ENCODE measurements at places on chromosomes 16 and 17.

GRCh38 chr16:48330841-48331192 lies 54.4 kb downstream of the SIAH1 start:
- no peaks in the 10 kb centered on the region for H3K27me3 ChIP-seq
- no peak overlapping the region for H3K4me3 ChIP-seq
- peaks cover 20% of the 10 kb centered on the region for H3K36me3 ChIP-seq
- H3K27ac ChIP-seq, result no peak overlapping the region

DNA sequence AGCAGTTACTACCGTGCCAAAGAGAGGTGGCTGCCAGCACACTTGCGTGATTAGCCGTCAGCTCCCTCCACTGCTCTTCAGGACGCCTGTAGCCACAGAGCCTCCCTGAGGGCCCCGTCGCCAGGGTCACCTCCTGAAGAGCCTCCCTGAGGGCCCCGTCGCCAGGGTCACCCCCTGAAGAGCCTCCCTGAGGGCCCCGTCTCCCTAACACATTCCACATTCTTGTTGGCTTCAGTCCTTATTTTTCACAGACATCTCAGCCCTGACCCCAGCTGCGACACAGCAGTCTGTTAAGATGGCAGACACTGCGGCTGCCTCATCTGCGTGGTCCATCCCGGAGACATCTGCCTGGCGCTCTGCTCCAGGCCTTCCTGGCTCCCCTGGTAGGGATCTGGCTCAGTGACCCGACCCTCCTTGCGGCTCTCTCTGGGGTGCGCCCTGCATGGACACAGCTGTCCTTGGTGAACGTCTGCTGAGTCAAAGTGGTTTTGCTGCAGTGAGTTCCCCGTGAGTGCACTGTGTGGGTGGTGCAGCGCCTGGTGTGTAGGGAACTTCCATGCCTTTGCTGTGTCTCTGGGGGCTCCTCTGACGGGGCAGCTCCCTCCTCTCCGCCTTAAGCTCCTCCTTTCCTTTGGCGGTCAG lies 11.4 kb downstream of the ACSF3 start:
- no peak overlapping the region for H3K27ac ChIP-seq
- H3K4me3 ChIP-seq, result no peak overlapping the region
- no peak for DNase-seq
- H3K27me3 ChIP-seq, result no peaks in the 10 kb centered on the region
- peaks cover 73% of the 10 kb centered on the region for H3K36me3 ChIP-seq

DNA sequence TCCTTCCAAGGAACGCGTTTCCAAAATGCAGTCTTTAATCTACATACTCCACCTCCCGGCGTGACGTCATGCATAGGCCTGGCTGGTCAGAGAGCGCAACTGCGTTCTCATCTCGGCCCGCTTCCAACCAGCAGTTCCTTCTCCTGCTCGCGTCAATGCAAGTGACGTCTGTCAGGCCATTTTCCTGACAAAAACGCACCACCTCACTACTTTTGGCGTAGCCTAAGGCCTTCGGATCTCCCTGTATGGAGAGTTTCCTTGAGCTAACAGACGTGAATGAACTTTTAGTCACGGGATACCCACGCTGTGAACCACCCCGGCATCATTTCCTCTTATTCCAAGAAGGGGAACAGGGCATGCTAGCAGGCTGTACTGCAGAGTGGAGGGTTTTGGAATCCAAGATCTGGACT lies 25.0 kb downstream of the TEX14 start:
- no peak overlapping the region for H3K27ac ChIP-seq
- H3K36me3 ChIP-seq, result no peaks in the 10 kb centered on the region
- DNase-seq, result peak; percentile 61
- H3K27me3 ChIP-seq, result no peaks in the 10 kb centered on the region
- peak overlapping the region; percentile 45 for H3K4me3 ChIP-seq

DNA sequence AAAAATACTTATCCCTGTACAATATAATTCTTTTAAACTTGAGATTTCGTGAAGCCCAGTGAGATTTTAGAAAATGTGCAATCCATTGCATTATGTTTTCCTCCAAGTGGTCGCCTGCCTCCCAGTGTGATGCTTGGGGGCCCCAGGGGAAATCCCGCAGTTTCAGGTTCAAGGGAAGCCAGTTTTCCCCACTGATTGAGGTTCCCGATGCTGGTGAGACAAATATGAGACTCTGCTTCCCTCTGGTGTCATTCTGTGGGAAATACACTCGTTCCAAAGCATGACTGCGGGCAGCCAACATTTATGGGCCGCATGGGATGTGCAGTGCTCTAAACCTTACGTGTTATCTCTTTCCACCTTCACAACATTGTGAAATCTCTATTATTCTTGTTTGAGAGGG lies 200.8 kb downstream of the PRKCB start:
- H3K4me3 ChIP-seq, result no peak overlapping the region
- H3K4me1 ChIP-seq, result no peaks in the 10 kb centered on the region
- H3K27ac ChIP-seq, result no peak overlapping the region
- H3K36me3 ChIP-seq, result no peaks in the 10 kb centered on the region

GRCh38 chr16:67862623-67863583 lies 9.9 kb upstream of the EDC4 start:
- H3K27me3 ChIP-seq, result no peaks in the 10 kb centered on the region
- H3K36me3 ChIP-seq, result peaks cover 30% of the 10 kb centered on the region
- peak; percentile 88 for DNase-seq
- peaks cover 45% of the 10 kb centered on the region for H3K4me1 ChIP-seq
- H3K4me3 ChIP-seq, result no peak overlapping the region

DNA sequence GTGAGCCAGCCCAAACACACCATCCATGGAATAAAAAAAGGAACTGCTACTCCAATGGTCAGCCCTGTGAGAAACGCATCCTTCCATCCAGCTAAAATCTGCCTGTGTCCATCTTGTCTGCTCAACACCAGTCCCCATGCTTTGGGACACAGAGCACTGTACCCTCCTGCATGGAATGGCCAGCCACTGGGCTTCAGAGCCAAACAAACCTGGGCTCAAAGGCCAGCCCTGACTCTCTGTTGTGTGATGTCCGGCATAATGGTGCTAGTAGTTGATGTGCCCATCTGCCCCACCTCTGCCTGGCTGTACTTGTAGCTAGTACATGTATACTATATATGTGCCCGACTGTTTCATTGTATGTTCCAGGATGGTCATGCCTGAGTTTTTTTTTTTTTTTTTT lies 77.6 kb upstream of the AMZ2 start:
- H3K4me1 ChIP-seq, result no peaks in the 10 kb centered on the region
- no peak overlapping the region for H3K4me3 ChIP-seq
- DNase-seq, result no peak
- H3K36me3 ChIP-seq, result no peaks in the 10 kb centered on the region
- H3K27me3 ChIP-seq, result no peaks in the 10 kb centered on the region
- H3K27ac ChIP-seq, result no peak overlapping the region

- H3K36me3 ChIP-seq, result no peaks in the 10 kb centered on the region
- no peak overlapping the region for H3K4me3 ChIP-seq
- DNase-seq, result no peak
- H3K27ac ChIP-seq, result no peak overlapping the region
- H3K4me1 ChIP-seq, result peaks cover 6% of the 10 kb centered on the region
- no peaks in the 10 kb centered on the region for H3K27me3 ChIP-seq
Measured at GRCh38 chr17:278676-279059, 73.9 kb downstream of the RPH3AL start.

- H3K4me1 ChIP-seq, result peaks cover 33% of the 10 kb centered on the region
- H3K27me3 ChIP-seq, result no peaks in the 10 kb centered on the region
- DNase-seq, result peak; percentile 17
- H3K27ac ChIP-seq, result no peak overlapping the region
- H3K36me3 ChIP-seq, result peaks cover 91% of the 10 kb centered on the region
Measured at GRCh38 chr17:78122216-78122930, 6.2 kb downstream of the TMC6 start.

- no peaks in the 10 kb centered on the region for H3K36me3 ChIP-seq
- H3K4me3 ChIP-seq, result no peak overlapping the region
- no peak overlapping the region for H3K27ac ChIP-seq
Measured at GRCh38 chr16:87308826-87309225, 8.4 kb downstream of the C16orf95 start.

DNA sequence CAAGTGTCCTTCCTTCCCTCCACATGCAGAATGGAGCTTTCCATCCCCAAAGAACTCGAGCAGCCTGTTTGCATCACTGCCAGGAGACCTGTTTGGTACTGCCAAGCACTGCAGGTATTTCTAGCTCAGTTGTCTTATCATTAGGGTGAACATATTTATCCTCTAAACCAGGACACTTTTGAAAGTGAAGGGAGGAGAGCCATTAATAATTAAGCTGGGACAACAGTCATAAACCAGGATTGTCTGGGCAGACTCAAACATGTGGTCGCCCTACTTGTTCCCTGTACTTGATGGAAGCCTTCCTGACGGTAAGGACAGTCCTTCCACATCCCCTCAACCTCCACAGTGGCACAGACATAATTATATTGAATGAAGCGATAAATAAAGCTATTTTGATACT lies 67.4 kb downstream of the PRKCA start:
- H3K4me3 ChIP-seq, result no peak overlapping the region
- no peak overlapping the region for H3K27ac ChIP-seq
- no peak for DNase-seq
- H3K27me3 ChIP-seq, result no peaks in the 10 kb centered on the region

- H3K27ac ChIP-seq, result no peak overlapping the region
- H3K27me3 ChIP-seq, result no peaks in the 10 kb centered on the region
- H3K36me3 ChIP-seq, result no peaks in the 10 kb centered on the region
- peaks cover 46% of the 10 kb centered on the region for H3K4me1 ChIP-seq
Measured at GRCh38 chr17:57490111-57490845, 234.0 kb downstream of the MSI2 start.

Data from heart left ventricle (tissue), 16 donors.